Cortex of kidney (tissue), 1 donor: ENCODE measurements at places on chromosomes 3 and 15.

GRCh38 chr3:108329947-108330346, 33.6 kb downstream of the HHLA2 start:
- DNase-seq, result no peak

- no peak for DNase-seq
Measured at GRCh38 chr3:137642831-137643230, 121.3 kb upstream of the SOX14 start.

- DNase-seq, result no peak
Measured at GRCh38 chr15:61621146-61621545, 392.0 kb upstream of the RORA start.

GRCh38 chr3:157204880-157205279, 44.9 kb upstream of the CCNL1 start:
- DNase-seq, result no peak

GRCh38 chr15:73964736-73965093, 27.4 kb downstream of the STOML1 start:
- DNase-seq, result no peak

DNA sequence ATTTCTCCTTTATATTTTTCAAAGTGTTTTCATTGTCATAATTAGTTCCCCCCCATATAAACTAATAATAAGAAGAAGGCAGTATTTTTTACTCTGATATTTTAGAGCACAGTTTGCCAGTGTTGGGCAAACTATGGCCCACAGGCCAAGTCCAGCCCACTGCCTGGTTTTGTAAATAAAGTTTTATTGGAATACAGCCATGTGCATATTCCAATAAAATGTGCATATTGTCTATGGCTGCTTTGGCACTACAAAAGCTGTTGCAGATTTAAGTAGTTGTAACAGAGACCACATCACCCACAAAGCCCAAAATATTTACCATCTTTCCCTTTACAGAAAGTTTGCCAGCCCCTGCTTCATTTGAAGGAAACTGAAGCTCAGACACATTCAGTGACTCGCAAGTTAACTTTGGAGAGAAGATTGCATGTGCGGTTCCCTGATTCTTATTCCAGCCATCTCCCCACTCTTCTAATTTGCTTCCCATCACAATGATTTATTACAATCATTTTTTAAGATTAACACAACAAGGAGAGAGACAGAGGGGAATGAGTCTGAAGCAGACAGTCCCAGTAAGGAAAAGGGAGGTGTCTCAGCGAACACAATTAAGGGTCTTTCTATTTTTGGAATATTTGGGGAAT, 48.9 kb downstream of the RFTN1 start:
- DNase-seq, result no peak

- DNase-seq, result no peak
Measured at GRCh38 chr3:39249453-39250115, 30.3 kb downstream of the CX3CR1 start.

- DNase-seq, result no peak
Measured at GRCh38 chr3:37569991-37570390, 291.7 kb upstream of the CTDSPL start.

DNA sequence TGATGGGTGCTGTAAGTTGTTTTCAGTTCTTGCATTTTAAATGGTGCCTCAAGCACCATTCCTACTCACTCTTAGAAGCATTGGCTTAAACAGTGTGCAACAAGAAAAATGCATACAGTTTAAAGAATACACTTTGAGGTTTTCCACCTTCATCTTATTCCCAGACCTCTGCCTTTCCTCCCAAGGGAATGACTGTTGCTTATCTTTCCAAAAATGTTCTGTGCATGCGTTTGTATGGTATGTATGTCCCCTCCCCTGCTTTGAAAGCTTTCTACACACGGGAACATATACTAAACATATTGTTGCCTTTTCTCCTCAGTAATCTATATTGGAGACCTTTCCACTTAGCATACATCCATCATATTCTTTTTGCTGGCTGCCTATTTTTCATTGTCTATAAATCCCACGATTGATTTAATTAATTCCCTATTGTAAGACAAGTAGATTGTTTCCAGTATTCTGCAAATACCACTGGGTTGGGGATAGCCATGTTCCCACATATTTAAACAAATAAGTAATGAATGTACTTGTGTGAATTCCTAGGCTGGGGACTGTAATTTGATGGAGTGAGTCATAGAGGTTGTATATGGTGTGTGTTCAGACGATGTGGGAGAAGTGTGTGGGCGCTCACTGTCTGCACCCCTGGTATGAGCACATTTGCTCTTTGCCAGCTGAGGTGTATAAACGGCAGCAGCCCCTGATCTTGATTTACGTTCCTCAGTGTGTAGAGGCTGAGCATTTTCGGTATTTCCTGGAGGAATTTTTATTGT, 5.8 kb downstream of the TRAK1 start:
- DNase-seq, result no peak

GRCh38 chr15:101028321-101028720, 109.2 kb downstream of the LRRK1 start:
- DNase-seq, result no peak

DNA sequence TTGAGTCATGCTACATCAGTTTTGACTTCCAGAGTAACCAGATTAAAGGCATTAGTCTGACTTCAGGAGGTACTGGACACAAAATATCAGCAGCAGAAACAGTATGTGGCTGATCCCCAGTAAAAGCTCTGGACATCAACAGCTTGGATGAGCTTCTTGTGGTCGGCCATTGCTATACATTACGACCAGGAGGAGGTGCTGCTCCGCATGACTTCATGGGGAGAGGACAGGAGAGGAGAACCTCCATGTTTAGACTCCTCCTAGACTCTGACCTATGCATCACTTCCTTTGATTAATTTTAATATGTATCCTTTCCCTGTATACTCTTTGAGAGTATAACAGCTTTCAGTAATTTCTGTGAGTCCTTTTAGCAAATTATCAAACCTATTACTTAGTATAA, 285.6 kb upstream of the ARHGEF26 start:
- DNase-seq, result no peak
